ENCODE measurements at places on chromosomes 2 and 18. TPM values are rescaled to one million over a fixed set of nuclear protein-coding genes. Genes with fewer than 3 reads are reported as not detected.

The ANKRD12 gene
- total RNA-seq: 107 TPM

- no peak for DNase-seq
Observed at GRCh38 chr18:63539904-63540510, 2.2 kb upstream of the SERPINB12 start.

DNA sequence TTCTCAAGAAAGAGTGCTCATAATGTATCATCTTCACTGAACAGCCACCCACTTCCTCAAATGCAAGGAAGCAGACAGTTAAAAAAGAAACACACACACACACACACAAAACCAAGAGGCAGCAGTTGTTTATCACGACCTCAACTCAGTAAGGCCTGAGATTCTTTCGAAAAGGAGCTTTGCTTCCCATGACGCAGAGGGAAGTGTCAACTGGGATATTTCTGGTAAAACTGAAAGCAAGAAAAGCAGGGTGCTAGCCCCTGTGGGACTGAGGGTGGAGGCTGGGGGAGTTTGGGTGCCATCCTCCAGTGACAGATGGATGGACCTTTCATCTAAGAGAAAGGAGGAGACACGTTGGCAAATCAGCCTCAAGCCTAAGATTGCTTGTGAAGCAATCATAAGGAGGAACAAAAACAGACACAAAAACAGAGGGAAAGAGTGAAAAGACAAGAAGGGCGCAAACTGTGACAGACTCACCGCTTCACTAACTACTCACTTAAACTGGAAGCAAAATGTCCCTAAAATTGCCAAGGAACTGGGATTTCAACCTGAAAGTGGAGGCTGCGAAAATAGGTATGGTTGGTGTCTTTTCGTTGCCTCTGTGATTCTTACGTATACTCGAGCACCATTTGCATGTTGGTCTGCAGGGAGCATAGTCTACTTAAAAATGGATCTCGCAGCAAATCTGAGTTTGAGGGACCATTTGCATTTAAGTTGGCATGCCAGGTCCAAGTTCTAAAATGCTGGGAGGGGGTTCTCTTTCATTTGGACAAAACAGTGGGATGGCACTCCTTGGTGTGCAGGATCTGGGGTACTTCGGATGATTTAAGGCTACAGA lies at the start of gene ARHGAP25:
TSS of gene ARHGAP25 (plus strand) at position 124 of the 838 bp plus-strand sequence. CDS start at position 513, 389 bp downstream.
- DNase-seq: no peak

The ANKRD30BL gene
- 0.20 TPM for total RNA-seq

The CASP10 gene
- 46.1 TPM for total RNA-seq

GRCh38 chr18:8373486-8373885 lies 235.8 kb upstream of the RAB12 start:
- no peak for DNase-seq

GRCh38 chr2:237096911-237097310 lies 11.2 kb downstream of the COPS8 start:
- no peak for DNase-seq

The RNU2-63P gene
- 24.3 TPM for total RNA-seq

The GPR75 gene
- 3.3 TPM for total RNA-seq

The MC4R gene
- total RNA-seq: not detected

DNA sequence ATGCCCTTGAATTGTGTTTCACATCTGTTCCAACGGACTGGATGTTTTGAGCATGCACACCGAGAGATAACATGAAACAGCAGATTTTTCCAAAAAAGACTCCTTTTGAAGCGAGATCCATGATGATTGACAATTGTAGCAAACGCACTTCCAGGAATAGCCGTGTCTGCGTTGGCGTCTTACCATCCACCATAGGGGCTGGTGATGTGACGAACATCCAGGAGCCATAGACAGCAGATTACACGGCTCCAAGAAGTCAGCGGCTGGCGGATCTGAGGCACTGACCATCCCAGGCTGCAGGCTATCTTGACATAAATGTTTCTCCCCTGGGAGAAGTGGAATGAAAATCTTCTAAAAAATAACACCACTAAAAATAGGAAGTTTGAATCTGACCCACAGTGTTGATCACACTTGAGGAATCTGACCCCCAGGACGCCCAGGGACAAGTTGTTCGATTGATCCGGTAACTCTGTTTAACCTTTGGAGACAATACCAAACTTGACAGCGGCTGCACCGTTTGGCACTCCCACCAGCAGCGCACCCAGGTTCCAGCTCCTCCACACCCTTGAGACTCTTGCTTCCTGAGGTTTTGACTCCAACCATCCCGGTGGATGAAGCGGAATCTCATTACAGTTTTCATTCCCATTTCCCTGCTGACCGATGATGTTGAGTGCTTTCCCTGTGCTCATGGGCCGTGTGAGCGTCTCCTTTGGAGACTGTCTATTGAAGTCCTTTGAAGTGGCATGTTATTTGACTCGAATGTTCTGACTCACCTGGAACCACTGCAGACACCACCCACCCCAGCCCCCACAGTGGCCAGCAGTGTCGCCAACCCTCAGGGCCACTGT lies 140.0 kb upstream of the GPC1 start:
- DNase-seq: no peak

The MC5R gene
- total RNA-seq: 0.17 TPM

- no peak for DNase-seq
Observed at GRCh38 chr18:58639751-58640427, 11.0 kb upstream of the ALPK2 start.

The NAT8 gene
- not detected for total RNA-seq

The WNT10A gene
- 1.9 TPM for total RNA-seq

DNA sequence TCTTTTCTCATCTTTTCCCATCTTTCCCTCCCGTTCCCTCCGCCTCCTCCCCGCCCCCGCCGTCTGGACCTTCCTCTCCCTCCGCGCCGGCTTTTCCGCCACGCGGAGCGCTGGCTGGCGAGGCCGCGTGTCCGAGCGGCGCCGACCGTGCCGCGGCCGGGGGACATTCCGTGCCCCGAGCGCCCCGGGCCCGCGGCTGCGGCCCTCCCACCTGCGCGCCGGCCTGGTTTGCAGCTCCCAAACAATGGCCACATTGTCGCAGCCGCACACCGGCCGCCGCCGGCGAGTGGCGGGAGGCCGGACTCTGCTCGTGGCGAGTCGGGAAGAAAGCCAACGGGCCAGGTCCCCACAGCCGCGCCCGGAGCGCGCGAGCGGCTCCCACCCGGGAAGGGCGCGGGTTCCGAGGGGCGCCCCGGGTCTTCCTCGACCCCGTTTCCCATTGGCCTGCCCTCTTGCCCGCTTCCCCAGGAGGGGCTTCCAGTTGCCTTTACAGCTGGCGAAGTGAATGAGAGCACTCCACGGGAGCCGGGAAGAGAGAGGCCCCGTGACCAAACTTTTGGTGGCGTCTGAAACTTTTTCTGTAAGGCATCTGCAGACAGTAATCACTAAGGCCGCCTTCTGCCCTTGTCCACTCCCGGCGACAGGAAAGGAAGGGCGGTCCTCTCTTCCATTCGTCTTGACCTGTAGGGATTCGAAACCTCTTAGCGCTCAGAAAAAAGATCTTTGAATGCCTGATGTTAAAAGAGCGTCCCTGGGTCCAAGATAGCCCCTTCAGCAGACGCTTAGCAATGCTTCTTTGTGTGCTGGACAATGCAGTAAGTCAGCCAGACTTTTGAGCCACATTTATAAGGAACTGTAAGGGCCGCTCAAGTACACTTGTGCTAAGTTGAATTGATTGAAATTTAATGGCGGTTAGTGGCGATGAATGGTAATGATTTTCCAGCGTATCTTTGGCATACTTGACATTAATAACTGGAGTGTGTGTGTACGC lies 6.2 kb downstream of the GLI2 start:
- no peak for DNase-seq

- no peak for DNase-seq
Observed at GRCh38 chr2:63046552-63046951, 4.1 kb upstream of the OTX1 start.

DNA sequence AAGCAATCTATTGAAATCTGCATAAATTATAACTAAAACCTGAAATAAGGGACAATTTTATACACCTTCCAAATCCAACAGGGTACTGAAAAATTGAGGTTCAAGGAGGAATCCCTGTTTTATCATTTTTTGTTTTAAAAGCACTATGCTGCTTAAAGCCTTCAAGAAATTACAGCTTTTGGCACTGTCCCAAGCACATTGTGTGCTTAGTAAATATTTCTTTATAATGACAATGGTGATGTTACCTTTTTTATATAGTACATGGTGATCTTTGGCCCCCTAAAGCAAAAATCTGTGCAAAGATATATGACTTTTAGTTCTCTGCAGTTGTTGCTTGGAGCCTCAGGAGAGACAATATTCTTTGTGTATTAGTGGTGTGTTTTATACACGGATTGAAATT lies 71.6 kb upstream of the EFEMP1 start:
- DNase-seq: no peak

GRCh38 chr2:152062125-152063091 lies 36.4 kb downstream of the CACNB4 start:
- DNase-seq: no peak

The AFF3 gene
- 2.2 TPM for total RNA-seq
